ENCODE measurements at places on chromosomes 2 and 18. TPM values are rescaled to one million over a fixed set of nuclear protein-coding genes. Genes with fewer than 3 reads are reported as not detected.

The MRPL30 gene
- total RNA-seq, result 33.3 TPM

The SERPINB11 gene
- not detected for total RNA-seq

The SULT1C4 gene
- 0.50 TPM for total RNA-seq

The GPR39 gene
- 3.7 TPM for total RNA-seq

The IL18R1 gene
- 1.3 TPM for total RNA-seq

The CABLES1 gene
- total RNA-seq, result 1.5 TPM

The CFAP210 gene
- total RNA-seq, result not detected
